ENCODE measurements at places on chromosomes 5 and 9.
A peak's percentile ranks its signal among the peaks of the same experiment; 100 is the strongest.

DNA sequence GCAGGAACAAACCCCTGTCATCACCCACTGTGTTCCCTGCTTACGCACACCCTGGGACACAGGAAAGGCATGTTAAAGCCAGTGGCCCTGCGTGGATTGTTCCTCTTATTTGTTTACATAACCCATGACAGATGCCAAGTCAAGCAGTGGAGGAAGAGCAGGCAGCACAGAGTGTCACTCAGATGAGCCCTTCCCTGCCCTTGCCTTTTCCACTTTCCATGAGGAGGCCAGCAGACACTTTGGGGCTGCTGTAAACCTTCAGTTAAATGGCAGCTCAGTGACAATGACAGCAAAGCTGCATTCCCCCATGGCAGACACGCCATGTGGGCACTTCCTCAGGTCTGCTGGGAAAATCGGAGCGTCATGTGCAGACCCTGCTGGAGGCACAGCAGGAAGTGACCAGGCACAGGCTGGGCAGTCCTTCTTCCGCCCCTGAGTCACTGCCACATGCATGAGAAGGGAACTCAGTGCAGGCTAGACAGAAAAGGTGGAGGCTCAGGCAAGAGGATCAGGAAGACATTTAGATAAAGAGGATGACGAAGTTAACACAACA, 216.8 kb upstream of the PIK3R1 start:
- DNase-seq = no peak

- peak; percentile 48 for DNase-seq
These were observed 31.2 kb downstream of the DEPDC1B start for GRCh38 chr5:60668686-60669304.

DNA sequence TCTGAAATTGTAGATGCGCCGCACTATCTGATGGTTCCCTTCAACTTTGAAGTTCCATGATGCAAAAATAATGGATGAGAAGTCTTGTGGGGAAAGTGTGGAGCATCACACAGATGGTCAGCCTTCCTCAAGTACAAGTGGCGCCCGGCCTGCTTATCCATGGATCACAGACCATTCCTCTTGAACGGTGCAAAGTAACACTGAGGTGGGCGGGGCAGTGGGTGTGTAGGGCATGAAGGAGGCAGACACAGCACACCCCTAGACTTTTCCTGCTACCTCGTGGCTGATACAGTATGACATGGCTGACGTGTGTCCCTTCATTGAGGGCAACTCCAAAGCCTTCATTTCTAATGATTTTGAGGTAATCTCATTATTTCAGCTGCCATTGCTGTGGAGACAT, 2.5 kb upstream of the GNG10 start:
- no peak for DNase-seq

DNA sequence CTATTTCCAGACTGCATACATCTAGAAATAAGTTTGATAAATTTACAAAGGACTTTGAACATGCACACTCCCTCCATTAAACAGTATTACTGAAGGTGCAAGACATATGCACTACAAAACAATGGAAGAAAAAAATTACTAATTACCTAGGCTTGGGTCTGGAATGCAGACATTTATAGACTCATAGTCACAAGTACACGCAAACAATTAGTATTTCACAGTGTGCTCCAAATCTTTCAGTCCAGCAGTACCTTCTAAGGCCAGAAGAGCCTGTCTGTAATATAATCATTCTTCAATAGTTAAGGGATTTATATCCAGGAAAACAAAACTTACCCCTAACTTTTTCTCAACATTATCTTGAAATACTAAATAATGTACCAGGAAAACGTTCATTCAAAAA, 11.2 kb downstream of the RICTOR start:
- no peak for DNase-seq

DNA sequence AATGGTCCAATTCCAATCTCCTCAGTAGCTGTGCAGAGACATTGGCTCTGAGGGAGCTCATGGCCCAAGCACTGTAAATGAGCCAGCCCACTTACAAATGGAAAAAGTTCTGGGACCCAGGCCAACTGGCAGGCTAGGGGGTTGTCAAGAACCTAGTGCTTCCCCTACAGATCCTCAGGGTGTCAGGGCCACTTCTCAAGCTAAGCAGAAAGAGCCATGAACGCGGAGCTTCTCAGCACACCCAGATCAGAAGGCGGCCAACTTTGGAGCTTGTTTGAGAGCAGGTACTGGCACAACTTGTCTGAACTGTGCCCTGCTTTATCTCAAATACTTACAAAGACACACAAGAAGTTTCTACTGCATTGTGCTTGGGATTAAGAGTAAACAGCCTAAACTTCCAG, 17.5 kb downstream of the TLE1 start:
- DNase-seq = no peak

GRCh38 chr5:159915904-159916840, at the start of gene ADRA1B:
Gene ADRA1B (plus strand): TSS chr5:159916482. CDS start chr5:159916906, 424 bp downstream.
- DNase-seq = peak; percentile 21

- no peak for DNase-seq
These were observed 133.4 kb upstream of the OTULINL start for GRCh38 chr5:14447958-14448911.

DNA sequence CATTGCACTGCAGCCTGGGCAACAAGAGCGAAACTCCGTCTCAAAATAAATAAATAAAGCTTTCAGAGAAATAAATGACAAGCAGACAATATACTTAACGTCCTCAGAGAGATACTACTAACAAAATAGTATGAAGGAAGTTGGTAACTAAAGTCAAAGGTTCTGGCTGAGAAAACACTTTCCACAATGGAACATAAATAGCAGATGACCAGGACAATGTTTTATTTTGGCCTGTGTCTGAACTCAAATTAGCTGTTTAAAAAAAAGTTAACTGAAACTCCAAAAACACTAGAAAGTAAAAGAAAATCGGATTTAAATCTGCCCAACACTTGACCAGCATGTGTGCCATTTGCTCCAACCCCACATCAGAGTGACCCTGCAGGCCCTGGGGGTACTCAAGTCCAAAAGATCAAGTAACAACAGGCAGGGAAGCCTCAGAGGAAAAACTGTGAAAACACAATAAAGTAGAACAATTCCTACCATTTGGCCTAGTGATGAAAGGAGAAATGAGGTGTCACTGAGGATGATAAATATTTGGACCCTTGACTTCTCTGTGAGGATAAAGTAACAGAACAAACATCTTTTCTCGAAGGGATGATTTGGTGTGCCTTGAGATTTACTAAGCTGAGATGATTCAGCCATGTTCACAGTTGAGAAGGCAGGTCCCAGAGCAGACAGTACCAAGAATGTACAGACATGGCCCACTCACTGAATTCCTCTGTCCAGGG, 47.7 kb downstream of the LHFPL2 start:
- no peak for DNase-seq

DNA sequence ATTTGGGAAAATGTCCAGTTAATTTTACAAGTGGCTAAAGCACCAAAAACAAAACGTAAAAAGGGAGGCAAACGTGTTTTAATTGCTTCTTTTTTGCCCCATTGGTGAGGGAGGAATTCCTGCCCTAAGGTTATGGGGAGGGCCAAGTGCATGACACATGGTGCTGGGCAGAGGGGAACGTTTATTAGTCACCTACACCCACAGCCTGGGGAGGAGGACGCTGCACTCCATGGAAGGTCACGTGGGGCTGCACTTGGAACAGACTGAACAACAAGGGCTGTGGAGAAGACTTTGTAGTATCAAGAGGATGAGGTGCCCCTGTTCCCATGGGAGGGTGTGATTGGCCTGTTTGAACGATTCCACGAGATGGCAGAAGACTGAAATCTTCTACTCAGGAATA, 13.7 kb upstream of the ADAMTS16 start:
- DNase-seq = no peak

GRCh38 chr9:118418887-118419565, 714.8 kb downstream of the TLR4 start:
- DNase-seq = no peak

GRCh38 chr5:81422671-81423070, 28.7 kb upstream of the ACOT12 start:
- DNase-seq = no peak

DNA sequence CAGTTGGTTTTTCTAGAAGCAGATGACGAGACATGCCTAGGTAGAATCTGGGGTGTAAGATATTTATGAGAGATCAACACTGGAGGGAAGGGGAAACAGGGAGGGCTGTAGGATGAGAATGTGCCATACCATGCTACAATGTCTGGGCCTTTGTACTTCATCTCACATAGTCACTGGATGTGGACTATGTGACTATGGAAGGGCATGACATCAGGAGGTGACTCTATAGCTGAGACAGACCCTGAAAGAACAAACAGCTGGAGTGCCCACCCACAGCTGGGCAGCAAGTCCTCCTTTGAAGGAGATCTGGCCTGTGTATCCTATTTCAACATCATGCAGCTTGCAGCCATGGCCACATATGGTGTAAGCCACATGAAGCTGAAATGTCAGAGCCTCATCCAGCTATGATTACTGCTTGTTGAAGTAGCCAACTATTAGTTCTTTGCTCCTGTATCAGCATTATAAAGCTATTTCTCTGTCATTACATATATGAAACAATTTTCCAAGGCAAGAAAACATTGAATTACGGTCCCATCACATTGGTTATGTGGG, 46.2 kb upstream of the KIF2A start:
- no peak for DNase-seq

- no peak for DNase-seq
These were observed 62.3 kb upstream of the ZFR start for GRCh38 chr5:32506799-32507198.

DNA sequence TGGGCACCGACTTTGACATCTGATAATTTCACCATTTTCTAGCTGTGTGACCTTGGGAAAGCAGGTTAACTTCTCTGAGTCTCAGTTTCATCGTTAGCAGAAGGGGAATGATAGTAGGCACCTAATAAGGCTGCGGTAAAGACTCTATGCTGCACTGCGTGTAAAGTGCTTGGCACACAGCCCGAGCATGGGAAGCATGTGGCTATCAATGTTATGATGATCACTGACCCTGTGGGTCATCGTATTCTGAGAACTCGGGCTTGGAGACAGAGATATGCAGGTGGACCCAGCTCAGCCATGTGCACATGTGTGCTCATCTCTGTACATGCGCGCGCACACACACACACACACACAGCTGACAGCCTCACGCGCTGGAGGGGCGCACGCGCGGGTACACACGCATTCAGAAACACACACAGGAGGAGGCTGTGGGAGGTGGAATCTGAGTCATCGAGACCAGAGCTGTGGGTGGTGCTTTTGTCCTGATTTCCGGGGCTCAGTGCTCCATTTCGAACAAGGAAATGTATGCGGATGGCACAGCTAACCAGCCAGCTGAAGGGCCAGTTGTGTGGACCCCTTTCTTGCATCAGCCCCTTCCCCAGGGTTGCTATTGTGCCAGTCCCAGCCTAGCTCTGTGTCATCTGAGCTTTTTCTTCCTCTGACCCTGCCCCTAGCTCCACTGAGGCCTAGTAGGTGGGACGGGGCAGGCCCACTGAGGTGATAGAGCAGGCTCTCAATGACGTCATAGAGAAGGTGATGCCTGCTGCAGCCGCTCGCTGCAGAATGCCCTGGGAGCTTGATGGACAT, 11.1 kb upstream of the ARAP3 start:
- DNase-seq = peak; percentile 74

DNA sequence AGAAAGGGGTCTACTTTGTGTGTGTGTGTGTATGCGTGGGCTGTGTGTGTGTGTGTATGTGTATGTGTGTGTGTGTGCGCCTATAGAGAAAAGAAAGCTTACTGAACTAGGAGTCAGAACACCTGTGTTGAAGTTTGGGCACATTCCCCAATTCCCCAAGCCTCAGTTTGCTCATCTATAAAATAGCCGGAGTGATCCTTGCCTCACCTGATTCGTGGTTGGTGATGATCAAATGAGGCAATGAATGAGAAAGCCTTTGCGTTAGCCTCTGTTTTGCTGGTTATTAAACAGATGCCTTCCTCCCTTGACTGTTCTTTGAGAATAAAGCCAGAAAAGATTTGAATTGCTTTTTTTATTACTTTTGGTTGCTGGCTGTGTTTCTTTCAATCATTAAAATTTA, 20.6 kb downstream of the ABLIM3 start:
- DNase-seq = no peak

- DNase-seq = no peak
These were observed 48.8 kb upstream of the FREM1 start for GRCh38 chr9:14958989-14959388.

DNA sequence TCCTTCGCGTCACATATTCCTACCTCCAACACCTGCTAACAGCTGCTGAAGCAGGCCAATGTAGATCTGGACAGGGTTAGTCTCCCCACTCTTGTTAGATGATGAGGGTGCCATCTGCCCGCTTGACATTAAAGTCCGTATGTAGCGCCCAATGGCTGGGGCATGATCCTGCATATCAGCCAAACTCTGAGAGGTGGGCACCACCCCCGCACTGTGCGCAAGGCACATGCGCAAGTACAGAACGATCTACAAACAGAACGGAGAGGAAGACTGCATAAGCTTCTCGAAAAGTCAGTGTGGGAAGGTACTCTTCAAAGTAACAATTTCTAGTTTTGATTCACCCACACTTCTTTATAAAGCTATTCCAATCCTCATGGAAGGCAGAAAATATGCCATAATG, 69.8 kb downstream of the ECPAS start:
- DNase-seq = no peak

- peak; percentile 55 for DNase-seq
These were observed 29.0 kb downstream of the PTGES2 start for GRCh38 chr9:128098297-128099230.

- no peak for DNase-seq
These were observed 8.7 kb downstream of the RHOBTB3 start for GRCh38 chr5:95739857-95740256.

DNA sequence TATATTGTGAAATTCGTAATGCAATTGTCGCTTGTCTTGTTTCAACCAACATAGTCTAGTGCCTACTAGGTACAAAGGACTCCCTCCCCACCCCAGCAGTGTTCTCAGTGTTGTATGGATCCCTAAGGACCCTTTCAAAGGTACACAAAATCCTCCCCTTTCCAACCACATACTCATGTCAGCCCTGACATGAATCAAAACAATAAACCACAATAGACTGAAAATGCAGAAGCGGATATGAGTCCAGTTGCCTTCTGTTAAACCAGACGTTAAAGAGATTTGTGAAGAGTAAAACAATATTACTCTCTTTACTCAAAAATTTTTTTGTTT, 82.4 kb upstream of the IFNK start:
- DNase-seq = no peak

GRCh38 chr9:132840980-132841379, 37.1 kb downstream of the AK8 start:
- no peak for DNase-seq

- no peak for DNase-seq
These were observed 111.9 kb downstream of the ROR2 start for GRCh38 chr9:91837981-91838731.

GRCh38 chr5:22852807-22853660, at the start of gene CDH12:
Gene CDH12 (minus strand): TSS chr5:22853344.
- no peak for DNase-seq
